ENCODE measurements at places on chromosomes 11 and 22.

DNA sequence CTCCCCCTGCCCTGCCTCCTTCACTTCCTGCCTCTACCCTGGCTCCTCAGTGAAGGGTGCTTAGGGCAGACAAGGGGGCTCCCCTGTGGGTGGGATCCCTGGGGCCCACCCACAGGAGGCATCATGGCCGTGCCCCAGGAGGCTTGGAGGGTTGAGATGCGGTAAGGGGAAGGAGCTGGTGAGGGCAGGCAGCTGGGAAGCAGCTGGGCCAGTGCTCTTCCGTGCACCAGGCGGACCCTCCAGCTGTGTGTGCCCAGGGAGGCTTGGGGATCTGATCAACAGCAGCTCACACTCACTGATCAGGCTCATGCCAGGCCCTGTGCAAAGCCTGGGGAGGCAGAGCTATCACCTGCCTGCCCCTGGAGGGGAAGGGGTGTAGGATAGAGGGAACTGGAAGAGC, 59.3 kb upstream of the TTLL12 start:
- no peak for DNase-seq

GRCh38 chr22:36439481-36440271, 41.8 kb downstream of the TXN2 start:
- no peak for DNase-seq

DNA sequence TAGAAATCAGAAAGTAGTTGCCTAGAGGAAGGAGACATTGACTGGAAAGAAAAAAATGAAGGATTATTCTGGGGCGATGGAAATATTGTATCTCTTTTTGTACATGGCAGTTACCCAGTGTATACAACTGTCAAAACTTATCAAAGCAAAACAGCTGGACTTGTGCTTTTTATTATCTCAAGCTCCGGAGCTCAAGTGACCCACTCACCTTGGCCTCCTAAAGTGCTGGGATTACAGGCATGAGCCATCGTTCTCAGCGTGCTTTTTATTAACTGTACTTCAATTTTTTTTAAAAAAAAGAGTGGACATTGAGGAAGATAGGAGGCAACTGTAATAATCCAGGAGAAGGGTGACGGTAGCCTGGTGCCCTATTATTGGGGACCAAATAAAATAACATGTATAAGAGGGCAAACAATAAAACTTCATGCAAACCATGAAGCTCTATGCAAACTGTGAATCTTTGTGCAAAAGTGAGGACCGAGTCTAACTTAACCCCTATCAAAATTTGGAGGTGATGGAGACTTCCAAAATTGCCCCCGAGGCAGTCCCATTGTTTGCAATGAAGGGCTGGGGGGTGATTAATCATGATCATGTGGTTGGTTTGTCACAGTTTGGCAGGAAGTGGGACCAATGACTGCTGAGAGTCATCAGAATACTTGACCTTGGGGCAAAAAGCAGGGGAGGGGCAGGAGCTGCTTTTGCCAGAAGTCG, 23.5 kb downstream of the FZD4 start:
- no peak for DNase-seq

- no peak for DNase-seq
These were observed 32.6 kb downstream of the RRP8 start for GRCh38 chr11:6570691-6571427.

- DNase-seq: no peak
These were observed at the start of gene MUC5AC for GRCh38 chr11:1157645-1158591. Gene MUC5AC, plus strand, starts transcription at chr11:1157953. Its CDS starts 47 bp downstream, at chr11:1158000.

Data from NCI-H748 treated with DMSO at 0.1 percent for 48 hours (cell line).